CD4-positive, alpha-beta T cell (primary cell): ENCODE measurements at places on chromosomes 5 and 9. TPM values are rescaled to one million over a fixed set of nuclear protein-coding genes. Genes with fewer than 3 reads are reported as not detected.

DNA sequence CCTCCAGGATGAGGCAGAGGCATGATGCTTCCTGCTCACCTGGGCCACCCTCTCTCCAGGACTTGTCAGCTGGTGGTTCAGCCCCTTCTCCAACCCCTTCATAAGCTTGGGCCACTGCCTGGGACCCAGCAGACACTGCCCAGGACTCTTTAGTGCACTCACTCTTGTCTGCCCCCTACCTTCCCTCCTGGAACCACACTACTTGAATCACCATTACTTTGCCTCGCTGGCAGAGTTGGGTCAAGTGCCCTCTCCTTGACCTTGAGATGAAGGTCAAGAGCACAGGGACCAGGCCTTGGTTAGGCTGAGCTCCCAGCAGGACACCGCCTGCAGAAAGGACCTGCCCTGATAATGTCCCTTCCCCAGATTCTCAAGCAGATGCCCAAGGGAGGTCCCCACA, 8.5 kb upstream of the ENDOG start:
- DNase-seq = no peak

- DNase-seq = no peak
Observed at GRCh38 chr9:91253488-91253887, 108.2 kb downstream of the AUH start.

GRCh38 chr5:169880012-169880663, 100.2 kb downstream of the INSYN2B start:
- no peak for DNase-seq

GRCh38 chr9:105414947-105415661, 32.7 kb upstream of the FSD1L start:
- DNase-seq = peak; percentile 48

- DNase-seq = no peak
Observed at GRCh38 chr5:143179126-143179740, 224.3 kb downstream of the NR3C1 start.

- DNase-seq = no peak
Observed at GRCh38 chr5:13348568-13348967, 595.9 kb downstream of the DNAH5 start.

DNA sequence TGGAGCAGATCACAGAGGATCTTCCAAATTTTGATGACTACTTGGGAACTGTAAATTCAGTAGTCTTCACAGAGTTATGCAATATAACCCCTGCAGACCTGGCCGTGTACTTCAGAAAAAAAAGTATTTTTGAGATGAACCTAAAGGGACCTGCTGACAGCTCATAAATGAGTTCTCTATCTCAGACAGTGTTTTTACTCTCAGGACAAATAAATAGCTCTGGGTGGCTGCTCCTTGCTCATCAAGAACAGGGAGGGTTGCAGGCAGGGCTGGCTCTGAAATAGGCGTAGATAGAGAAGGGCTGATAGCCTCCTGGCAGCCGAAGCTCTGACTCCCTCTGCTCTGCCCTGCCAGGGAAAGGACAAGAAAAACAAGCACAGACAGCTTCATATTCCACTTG, 64.8 kb downstream of the PLAC8L1 start:
- no peak for DNase-seq

DNA sequence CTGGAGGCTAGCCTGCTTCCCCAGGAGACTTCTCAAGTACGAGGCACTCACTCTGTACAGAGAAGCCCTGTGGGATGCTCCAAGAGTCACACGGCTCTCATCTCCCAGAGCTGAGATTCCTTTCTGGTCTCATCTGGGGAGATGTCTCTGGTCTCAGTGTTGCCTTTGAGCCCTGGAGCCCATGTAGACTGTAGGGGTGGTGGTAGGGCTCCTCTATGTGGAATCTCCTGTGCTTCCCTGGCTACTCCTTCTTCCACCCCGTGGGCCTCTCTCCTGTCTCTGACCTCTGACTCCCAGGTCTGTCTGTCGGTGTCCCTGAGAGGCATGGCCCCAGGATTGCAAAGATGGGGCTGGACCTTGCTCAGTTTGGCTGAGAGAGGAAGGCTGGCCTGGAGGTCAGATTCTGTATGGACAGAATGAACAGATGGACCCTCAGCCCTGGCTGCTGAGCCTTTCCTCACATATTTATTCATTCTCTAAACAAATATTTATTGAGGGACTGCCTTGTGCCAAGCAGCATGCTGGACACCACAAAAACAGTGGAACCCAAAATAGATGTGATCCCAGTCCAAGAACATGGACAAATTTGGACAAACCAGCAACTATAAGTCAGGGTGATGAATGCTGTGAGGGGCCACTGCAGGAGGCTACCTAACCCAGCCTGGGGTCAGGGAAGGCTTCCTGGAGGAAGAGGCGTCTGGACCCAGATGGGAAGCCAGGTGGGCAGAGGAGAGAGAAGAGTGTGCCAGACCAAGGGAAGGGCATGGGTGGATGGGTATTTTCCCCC, 2.6 kb downstream of the CCL19 start:
- DNase-seq = no peak

- no peak for DNase-seq
Observed at GRCh38 chr9:102631559-102631958, 363.6 kb upstream of the CYLC2 start.

GRCh38 chr5:131242728-131243255, 21.1 kb upstream of the CDC42SE2 start:
- DNase-seq = no peak

DNA sequence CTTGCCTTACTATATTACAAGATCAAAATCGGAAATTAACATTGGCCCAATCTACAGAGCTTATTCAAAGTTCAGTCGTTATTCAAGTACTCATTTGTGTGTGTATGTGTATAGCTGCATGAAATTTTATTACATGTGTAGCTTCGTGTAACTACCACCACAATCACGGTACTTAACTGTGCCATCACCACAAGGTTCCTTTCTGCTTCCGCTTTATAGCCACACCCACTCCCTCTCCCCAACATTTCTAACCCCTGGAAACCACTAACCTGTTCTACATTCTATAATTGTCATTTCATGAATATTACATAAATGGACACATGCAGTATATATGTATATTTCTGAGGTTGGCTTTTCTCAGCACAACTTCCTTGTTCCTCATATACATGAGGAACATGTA, 4.0 kb upstream of the TEX48 start:
- DNase-seq = peak; percentile 55

DNA sequence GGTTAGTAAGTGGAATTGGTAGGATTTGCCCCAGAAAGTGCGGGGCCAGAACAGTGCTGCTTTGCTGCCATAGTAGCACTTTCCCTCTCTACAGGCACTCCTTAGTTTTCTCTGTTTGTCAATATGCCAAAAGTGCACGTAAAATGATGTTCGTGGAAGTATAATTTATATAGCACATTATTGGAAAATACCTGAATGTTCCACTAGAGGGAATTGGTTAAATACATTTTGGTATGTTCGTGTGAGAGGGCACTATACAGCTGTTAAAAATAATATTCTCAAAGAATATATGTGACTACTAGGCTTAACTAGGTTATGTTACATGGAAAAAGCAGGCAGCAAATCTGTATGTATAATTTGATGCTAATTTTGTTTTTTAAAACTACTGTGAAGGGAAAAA, 184.0 kb upstream of the GDNF start:
- DNase-seq = no peak

GRCh38 chr9:77896269-77896937, 135.2 kb downstream of the GNAQ start:
- DNase-seq = no peak

- no peak for DNase-seq
Observed at GRCh38 chr5:16548812-16549211, 68.0 kb downstream of the RETREG1 start.

- no peak for DNase-seq
Observed at GRCh38 chr9:89664896-89665329, 60.1 kb downstream of the GADD45G start.

ANKRD31 gene
- total RNA-seq = 0.55 TPM

ZNF300 gene
- total RNA-seq = 3.0 TPM

CAVIN4 gene
- 0.08 TPM for total RNA-seq

THBS4 gene
- 0.85 TPM for total RNA-seq

AFAP1L1 gene
- total RNA-seq = 0.47 TPM

IFNA13 gene
- total RNA-seq = not detected

TNC gene
- 0.03 TPM for total RNA-seq

PPP2R2B gene
- total RNA-seq = 4.2 TPM
